ENCODE measurements at places on chromosomes 1 and 21.

DNA sequence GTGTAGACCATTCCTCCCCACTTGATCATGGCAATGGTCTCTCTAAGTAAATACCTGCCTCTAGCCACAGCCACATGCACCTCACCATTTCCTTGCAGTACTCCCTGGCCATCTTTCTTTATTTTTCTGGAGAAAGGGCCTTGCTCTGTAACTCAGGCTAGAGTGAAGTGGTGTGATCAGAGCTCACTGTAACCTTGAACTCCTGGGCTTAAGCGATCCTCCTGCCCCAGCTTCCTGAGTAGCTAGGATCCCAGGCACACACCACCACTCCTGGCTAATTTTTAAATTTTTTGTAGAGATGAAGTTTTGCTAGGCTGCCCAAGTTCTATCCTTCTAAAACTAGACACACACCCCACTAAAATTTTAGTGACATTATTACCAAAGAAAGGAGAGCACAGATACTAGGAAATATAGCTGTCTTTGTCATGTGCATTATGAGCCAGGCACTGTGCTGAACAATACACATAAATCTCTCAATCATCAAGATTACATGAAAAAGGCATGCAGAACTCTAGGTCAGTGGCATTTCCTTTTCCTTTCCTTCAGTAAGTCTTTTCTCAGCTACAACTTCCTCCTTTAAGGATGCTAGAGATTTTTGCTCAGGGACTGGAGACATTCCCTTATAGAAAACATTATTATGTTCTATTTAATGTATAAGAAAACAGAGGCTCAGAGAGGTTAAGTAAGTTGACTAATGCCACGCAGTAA, 95.0 kb upstream of the SERBP1 start:
- DNase-seq = no peak

DNA sequence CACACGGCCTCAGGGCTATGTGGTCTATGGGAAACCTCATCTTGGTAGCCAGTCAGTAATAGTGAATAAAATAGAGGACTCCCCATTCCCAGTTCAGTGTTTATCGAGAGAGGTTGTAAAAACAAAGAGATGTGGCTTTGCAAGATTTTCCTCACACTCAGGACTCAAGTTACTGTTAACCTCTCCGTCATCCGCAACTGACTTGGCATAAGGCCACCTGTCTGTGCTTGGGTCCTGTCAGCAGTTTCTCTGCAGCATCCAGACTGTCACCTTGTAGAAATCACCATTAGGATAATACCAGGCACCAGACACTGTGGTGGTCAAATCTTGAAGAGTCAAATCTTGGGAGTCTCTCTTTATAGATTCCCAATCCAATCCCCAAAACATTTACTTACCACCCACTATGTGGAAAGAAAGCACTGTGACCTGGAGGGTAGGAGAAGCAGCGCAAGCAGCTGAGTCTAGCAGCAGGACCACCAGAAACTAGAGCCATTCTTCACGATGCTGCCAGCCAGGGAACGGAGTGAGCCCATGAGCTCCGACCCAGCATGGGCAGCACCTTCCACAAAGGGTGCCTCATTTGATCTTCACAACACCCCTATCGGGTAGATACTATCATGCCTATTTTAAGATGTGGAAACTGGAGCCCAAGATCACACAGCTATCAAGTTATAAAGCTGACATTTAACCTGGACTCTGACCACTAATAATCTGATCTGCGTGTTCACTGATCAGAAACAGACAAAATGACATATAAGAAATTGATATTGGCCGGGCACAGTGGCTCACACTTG, 5.6 kb upstream of the GPR25 start:
- DNase-seq = no peak

GRCh38 chr1:181060066-181060465, 26.3 kb downstream of the MR1 start:
- no peak for DNase-seq

- no peak for DNase-seq
These were observed 30.4 kb upstream of the CR2 start for GRCh38 chr1:207423560-207424292.

DNA sequence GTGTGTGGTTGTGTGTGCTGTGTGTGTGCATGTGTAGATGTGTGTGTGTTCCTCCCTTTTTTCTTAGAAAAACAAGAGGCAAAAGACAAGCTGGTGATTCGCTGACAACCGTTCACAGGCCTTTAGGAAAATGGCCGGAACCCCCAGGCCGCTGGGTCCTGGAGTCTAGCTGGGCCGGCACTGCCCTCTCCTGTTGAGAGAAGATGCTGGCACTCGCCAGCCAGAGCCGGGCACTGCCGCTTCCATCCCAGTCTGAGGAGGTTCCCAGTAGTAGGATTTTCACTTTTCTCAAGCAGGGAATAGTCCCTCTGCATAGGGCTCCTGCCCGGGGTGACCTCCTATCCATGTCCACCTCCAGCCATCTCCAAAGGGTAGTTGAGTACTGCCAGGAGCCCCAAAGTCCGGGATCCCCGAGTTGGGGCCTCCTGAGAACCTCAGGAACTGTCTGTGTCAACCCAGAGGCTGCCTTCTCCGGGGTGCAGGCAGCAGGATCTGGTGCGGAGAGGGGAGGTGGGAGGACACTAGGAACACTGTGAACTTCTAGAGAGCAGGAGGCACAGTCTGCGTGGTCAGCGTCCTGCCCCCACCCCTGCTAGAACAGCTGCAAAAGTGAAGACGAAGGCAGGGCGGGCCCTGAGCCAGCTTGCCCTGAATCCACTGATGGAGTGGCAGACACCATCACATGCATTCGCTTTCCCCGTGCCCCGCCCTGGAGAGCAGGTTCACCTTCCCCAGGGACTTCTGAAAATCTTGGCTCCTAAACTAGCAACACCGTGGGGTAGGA, 44.1 kb upstream of the ARHGEF16 start:
- DNase-seq = no peak

GRCh38 chr1:228288536-228289238, 80.8 kb downstream of the OBSCN start:
- no peak for DNase-seq

- DNase-seq = no peak
These were observed 18.3 kb upstream of the MMEL1 start for GRCh38 chr1:2650967-2651645.
